Endothelial cell (in vitro differentiated cells): ENCODE measurements at places on chromosomes 2 and 18. TPM values are rescaled to one million over a fixed set of nuclear protein-coding genes. Genes with fewer than 3 reads are reported as not detected.

ASXL3 gene
- 7.2 TPM for total RNA-seq

SRD5A2 gene
- 0.64 TPM for total RNA-seq

IGFBP5 gene
- total RNA-seq: 7.2 TPM

KCNG2 gene
- total RNA-seq: 0.56 TPM

EIPR1 gene
- 35.9 TPM for total RNA-seq

PLEK gene
- total RNA-seq: not detected

OR6B2 gene
- 0.23 TPM for total RNA-seq

STARD7 gene
- 83.4 TPM for total RNA-seq

UGT1A10 gene
- not detected for total RNA-seq

PRADC1 gene
- total RNA-seq: 24.1 TPM

UGT1A3 gene
- total RNA-seq: not detected

APOB gene
- total RNA-seq: 15.9 TPM

TMEM178A gene
- total RNA-seq: 4.8 TPM

CFC1 gene
- total RNA-seq: 1.2 TPM

TUBB8B gene
- total RNA-seq: 1.4 TPM

TET3 gene
- 23.0 TPM for total RNA-seq

ACYP2 gene
- 7.0 TPM for total RNA-seq

PID1 gene
- total RNA-seq: not detected

TMEM247 gene
- total RNA-seq: not detected

MYO7B gene
- total RNA-seq: 0.90 TPM
